H7 (cell line): ENCODE measurements at places on chromosomes 7 and 10.

GRCh38 chr7:29167721-29168120, 21.4 kb upstream of the CPVL start:
- DNase-seq = no peak

GRCh38 chr7:132609222-132609621, 33.0 kb upstream of the PLXNA4 start:
- DNase-seq = no peak

DNA sequence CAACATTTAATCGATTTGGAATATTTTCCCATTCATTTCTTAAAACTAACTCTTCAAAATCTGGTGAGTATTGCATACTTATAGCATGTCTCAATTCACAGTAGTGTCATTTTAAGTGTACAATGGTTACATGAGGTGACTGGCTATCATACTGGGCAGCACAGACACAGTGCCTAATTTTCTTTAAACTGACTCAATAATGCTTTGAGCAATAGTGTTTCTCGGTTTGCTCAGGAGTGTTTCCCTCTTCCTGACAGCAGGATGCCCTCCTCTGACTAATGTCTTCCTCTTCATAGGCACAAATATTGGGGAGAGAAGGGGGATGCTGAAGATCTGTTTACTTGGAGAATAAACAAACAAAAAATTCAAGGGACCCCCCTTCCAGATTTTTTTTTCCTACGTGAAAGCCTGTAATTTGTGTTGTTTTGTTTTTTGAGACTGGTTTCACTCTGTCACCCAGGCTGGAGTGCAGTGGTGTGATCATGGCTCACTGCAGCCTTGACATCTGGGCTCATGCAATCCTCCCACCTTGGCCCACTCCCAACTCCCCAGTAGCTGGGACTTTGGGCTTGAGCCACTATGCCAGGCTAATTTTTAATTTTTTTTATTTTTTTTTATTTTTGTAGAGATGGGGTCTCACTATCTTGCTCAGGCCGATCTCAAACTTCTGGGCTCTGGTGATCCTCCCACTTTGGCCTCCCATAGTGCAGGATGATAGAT, 2.2 kb downstream of the MRC1 start:
- DNase-seq = no peak

- no peak for DNase-seq
These were observed 19.4 kb upstream of the LRRN3 start for GRCh38 chr7:111071556-111071955.

DNA sequence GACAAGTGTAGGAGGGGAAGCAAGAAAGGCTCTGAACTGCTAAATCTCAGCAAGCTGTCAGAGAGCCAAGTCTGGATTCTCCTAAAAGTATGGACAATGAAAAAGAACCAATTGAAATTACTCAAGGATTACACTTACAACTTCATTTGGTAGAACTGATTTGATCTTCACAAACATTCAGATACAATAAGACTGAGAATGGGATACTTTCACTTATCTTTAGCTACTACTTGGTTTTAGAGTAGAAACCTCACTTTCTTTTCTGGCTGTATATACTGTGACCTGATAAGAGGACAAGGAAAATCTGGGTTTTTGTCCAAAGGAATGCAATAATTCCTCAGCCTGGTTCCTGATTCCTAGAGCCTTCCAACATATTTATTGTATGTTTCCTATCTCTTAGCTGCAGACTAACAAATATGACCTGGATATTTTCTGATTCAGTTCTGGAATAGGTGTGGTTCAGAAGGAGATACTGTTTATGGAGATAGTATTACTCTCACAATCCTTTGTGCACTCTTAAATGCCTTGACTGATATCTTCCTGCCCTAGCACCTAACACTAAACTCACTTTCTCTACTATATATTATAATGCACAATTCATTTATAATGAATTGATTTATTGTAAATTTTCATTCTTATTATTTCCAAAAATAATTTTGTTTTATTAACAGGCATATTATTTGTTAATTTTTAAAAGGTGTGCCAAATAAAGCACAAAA, 7.3 kb downstream of the SEMA3A start:
- DNase-seq = no peak

GRCh38 chr7:139366400-139366799, 6.7 kb downstream of the LUC7L2 start:
- DNase-seq = no peak

DNA sequence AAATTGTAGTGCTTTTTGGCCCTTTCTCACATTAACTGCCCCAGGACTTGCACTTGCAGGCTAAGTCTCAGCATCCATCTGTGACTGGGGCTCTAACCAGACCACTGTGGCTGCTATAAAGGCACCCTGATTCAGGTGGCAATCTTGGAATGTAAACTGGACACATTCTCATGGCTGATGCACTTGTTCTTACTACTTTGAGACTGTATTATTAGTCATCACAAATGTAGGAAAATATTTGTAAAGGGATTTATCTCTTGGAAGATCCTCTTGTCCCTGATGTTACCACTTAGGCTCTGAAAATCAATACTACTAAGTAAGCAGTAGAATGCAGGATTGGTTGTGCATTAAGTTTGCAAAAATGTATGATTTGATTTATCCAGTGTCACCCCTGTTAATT, 25.0 kb downstream of the PDE1C start:
- no peak for DNase-seq

DNA sequence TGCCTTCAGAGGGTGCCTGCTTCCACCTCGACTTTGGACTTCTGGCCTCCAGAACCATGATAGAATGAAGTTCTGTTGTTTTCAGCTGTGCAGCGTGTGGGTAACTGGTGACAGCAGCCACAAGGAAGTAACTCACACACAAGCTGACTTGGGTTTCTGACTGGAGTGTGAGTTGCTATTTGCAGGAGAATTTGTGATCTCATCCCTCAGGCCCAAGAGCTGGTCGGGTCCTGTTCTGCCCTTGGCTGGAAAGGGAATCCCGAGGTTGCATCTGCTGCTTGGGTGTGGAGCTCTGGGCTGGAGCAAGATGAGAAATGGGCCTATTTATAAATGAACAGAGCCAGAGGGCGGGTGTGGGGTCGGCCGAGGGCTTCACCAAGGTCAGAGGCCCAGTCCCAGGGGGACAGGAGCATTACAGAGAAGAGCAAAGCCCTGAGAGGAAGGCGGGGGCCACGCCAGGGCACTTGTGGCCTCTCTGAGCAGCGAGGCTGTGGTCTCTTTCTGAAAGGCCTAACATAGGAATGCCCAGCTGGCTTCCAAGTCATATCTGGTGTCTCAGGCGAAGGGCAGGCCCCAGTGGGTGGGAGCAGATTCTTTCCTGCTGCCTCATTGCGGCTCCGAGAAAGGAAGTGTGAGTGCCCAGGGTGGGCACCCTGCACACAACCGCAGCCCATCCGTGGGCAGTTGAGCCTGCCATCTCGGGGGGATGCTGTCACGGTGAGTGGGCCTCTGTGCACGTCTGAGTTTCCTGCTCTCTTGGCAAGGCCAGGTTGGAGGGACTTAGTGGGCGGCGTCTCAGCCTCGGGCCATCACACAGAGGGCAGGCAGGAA, 26.5 kb upstream of the C10orf71 start:
- no peak for DNase-seq
